ENCODE measurements at places on chromosomes 6 and 20. TPM values are rescaled to one million over a fixed set of nuclear protein-coding genes. Genes with fewer than 3 reads are reported as not detected.

The SMIM28 gene
- total RNA-seq, result not detected

The BHLHE23 gene
- total RNA-seq, result 0.22 TPM

- no peak for DNase-seq
These were observed 4.2 kb upstream of the CALHM6 start for GRCh38 chr6:116456927-116457326.

GRCh38 chr20:36074983-36075382 lies 79.6 kb upstream of the EPB41L1 start:
- no peak for DNase-seq

- DNase-seq, result no peak
These were observed 716 bp downstream of the SHPRH start for GRCh38 chr6:145963216-145964068.

DNA sequence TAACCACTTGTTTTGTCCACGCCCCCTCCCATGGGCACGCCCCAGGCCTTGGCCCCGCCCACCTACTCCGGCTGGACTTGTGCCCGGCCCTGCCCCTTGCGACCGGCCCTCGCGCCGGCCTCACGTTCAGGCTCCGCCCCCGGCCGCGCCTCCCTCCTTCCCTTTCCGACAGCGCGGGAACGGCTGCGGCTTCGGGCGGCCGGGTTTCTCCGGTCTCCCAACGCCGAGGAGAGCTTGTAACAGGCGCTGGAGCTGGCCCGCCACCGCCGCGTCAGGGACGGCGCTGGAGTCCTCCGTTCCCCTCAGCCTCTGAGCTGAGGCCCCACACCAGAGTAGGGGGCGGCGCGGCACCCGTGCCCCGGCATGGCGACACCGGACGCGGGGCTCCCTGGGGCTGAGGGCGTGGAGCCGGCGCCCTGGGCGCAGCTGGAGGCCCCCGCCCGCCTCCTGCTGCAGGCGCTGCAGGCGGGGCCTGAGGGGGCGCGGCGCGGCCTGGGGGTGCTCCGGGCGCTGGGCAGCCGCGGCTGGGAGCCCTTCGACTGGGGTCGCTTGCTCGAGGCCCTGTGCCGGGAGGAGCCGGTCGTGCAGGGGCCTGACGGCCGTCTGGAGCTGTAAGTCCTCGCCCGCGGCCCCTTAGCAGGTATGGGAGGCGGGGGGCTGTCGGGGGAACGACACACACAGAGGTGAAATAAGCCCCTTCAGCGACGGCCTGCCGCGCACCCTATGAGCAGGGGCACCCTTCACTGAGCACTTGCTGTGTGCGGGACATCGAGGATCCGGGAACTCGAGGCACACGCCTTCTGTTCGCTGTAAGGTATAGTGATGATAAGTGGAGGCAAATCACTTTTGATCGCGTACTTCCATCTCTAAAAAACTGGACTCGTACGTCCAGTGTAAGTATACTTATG lies at the start of gene FANCE:
Gene FANCE (plus strand): TSS at position 156 of the 908 bp plus-strand sequence. CDS start 208 bp downstream, at position 364.
- DNase-seq, result peak; percentile 98

- DNase-seq, result no peak
These were observed 43.2 kb upstream of the TBC1D7 start for GRCh38 chr6:13371421-13372072.
